ENCODE measurements at places on chromosomes 2 and 18.

GRCh38 chr2:233817361-233817911, 36.9 kb downstream of the HJURP start:
- DNase-seq: no peak

GRCh38 chr2:218397463-218397819, 2.2 kb upstream of the CTDSP1 start:
- no peak for DNase-seq

DNA sequence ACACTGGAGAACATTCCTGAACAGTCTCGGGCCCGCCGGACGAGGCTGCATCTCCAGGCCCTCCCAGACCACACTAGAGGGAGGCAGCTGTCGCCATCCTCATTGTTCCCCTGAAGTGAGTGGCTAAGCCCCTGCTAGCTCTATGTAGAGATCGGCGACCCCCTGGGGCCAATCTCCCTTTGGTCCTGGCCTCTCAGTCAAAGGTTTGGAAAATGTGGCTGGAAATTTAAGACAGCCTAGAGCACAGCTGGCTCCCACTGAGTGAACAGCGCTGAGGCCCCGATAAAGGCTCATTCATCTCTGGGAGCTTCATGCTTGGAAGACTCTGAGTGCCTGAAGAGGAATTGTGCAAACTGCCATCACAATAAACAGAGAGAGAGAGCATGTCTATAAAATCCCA, 360.3 kb downstream of the CLIP4 start:
- no peak for DNase-seq

DNA sequence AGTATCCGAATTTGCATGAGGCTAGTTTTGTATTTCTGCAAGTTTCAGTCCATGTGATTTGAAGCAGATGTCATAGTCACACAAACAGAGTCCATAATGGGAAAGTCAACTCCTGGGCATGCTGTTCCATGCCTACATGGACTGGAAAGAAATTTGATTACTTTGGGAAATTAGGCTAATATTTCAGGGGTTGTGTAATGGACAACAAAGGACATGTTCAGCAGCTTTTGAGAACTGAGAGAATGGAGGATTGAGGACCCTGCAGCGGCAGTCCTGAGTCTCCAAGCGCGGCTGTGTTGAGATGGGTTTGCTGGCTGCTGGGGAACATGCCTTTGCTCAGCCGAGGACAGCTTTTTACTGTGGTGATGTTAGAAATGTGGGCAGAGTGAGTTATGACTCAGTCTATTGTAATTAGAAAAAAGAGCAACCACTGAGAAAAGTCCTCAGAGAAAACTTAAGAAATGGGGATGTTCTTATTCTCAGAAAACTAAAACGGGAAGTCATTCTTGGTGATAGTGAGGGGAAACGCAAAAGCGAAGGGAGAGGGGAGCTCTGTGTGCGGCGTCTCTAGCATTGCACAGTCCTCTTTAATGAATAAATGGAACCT, 149.2 kb downstream of the FAM210A start:
- no peak for DNase-seq

GRCh38 chr18:41126541-41127235, 828.3 kb upstream of the PIK3C3 start:
- no peak for DNase-seq

DNA sequence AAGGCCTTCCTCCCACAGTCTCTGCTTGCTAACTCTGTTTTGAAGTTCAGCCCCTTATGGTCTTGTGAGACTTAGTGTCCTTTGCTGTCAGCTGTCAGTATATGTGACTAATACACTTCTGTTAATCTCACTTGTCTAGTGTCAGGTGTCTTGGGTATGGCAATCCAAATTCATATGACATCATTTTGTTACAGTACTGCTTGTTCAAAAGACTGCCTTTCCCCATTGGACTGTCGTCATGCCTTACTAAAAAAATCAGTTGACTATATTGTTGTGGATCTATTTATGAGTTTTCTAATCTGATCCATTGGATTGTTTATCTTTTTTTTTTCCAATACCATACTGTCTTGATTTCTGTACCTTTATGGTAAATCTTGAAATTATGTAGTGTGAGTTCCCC, 611.4 kb upstream of the HS6ST1 start:
- DNase-seq: no peak

DNA sequence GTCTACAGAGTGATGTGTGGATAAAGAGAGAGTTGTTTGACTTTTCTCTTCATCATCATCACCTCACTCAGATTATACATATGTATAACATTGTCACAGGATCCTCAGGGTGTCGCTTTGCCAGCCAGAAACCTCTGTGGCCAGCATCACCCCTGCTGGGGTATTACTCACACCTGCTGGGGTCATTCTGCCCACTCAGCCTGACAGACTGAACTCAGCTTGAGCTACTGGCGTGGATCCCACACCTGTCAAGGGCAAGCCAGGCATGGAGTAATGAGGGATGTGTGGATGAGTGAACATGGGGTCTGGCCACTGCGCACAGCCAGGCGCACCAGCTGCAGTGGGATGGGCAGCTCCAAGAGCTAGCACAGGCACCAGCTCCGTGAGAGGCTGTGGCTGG, 870.6 kb downstream of the CBLN2 start:
- no peak for DNase-seq

- no peak for DNase-seq
These were observed 5.8 kb downstream of the FZD7 start for GRCh38 chr2:202039278-202040078.

- no peak for DNase-seq
These were observed 44.6 kb downstream of the IRS1 start for GRCh38 chr2:226754821-226755604.

GRCh38 chr2:48238381-48238780, 291.6 kb upstream of the STON1 start:
- no peak for DNase-seq

DNA sequence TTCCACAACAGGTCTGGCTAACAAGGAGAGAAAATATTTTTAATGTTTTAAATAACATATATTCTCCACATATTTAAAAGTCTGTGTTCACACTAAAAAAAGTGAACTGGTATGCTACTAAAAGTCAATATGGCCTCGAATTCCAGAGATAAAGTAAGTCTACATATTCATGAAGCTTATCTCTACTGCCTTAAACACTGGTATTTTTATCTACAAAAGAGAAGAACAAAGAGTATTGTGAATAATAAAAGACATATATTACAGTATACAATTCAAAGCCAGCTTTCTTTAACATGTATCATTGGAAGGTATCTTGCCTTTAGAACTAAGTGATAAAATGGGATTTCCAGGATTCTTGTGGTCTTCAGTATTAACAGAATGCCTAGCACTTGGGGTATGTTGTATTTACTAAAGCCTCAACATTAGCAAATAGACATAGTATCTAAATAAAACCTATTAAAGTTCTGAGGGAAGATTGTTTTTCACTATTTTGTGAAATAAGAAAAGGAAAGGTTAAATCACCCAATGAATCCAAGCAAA, 302.8 kb upstream of the CCDC68 start:
- DNase-seq: no peak

DNA sequence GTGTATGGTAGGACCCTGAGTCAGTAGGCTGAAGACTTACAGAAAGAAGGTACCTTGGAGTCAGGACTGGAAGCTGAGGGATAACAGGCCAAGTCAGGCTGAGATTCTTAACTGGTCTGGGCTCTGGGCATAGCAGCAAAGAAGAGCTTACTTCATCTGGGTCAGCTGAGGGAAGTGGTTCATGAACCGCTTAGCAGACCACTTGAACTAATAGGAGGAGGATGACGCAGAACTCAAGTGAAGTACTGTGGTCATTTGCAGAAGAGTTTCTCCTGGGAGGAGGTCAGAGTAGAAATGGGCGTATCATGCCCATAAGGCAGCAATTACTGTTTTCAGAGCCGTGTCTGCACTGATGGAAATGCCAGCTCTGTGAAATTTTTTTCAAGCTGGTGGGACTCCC, 164.5 kb downstream of the LCLAT1 start:
- no peak for DNase-seq
